ENCODE measurements at places on chromosomes 2 and 18.

DNA sequence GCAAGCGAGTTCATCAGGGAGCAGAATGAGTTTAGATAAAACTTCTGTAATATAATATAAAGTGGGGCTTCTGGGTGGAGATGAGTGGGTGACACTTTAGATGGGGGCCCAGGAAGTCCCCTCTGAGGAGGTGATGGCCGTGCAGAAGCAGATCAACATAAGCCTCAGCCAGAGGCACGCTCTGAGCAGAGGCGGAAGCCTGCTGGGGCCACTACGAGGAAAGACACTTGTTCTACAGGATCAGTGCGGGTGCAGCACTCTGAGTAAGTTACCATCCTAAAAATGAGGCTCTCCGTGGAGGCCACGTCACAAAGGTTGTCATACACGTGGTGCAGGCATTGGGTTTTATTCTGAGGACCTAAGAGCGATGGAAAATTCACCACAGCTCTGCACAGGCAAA, 22.3 kb downstream of the TMEM18 start:
- no peak for DNase-seq

DNA sequence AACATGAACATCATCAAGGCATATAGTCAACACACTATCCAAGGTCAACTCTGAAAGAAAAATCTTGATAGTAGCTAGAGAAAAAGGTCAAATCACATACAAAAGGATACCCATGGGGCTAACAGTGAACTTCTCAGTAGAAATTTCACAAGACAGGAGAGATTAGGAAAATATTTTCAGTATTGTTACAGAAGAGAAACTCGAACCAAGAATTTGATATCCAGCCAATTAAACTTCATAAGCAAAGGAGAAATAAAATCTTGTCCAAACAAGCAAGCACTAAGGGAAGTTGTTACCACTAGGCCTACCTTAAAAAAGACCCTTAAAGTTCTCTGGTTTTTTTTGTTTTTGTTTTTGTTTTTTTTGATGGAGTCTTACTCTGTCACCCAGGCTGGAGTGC, 242.5 kb downstream of the EXOC6B start:
- no peak for DNase-seq

DNA sequence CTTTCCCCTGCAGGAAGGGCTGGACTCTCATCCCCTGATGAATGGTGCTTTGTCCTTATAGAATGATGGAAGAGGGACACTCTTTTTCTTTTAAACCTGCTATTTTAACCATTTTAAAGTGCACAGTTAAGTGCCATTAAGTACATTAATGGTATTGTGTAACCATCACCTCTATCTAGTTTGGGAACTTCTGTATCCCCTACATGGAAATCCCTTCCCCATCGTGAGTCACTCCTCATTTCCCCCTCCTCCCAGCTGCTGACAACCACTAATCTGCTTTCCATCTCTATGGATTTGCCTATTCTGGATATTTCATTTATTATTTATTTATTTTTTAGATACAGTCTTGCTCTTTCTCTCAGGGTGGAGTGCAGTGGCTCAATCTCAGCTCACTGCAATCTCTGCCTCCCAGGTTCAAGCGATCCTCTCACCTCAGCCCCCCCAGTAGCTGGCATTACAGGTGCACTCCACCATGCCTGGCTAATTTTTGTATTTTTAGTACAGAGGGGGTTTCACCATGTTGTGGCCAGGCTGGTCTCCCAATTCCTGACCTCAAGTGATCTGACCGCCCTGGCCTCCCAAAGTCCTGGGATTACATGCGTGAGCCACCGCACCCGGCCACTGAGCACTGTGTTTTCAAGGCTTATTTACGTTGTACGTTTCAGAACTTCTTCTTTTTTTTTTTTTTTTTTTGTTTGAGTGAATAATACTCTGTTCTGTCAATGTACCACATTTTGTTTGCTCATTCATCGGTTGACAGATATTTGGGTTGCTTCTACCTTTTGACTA, 15.8 kb downstream of the DGKD start:
- DNase-seq: no peak

DNA sequence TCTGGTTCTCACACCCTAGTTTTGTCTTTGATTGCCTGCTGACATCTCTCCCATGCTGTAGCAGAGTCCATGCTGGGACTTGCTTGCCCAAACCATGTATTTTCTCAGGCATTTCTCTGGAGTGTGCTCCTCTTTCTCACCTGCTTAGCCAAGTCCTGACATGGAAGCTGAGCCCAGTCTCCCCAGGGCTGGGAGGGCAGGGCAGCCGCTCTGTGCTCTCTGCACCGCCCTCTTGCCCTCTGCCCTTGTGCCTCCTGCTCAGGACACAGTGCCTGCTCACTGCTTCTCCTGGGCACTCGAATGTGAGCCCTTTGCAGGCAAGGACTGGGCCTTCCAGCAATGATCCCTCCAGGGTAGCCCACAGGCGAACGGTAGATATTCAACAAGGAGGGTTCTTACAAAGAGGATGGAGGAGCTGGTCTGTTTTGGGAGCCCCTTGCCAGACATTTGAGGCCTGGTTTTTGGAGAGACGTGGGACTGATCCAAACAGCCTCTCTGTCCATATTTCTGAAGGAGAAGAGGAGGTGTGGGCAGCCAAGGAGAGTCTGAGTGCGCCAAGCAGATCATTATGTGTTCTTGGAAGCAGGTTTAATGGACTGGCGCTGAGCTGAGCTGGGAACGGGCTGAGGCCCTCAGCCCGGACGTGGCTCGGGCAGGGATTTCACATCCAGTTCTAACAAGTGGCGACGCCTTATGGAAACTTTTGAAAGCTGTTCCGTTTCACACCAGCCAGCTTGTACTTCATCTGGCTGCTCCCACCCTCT, 4.0 kb downstream of the SLC14A2 start:
- no peak for DNase-seq

DNA sequence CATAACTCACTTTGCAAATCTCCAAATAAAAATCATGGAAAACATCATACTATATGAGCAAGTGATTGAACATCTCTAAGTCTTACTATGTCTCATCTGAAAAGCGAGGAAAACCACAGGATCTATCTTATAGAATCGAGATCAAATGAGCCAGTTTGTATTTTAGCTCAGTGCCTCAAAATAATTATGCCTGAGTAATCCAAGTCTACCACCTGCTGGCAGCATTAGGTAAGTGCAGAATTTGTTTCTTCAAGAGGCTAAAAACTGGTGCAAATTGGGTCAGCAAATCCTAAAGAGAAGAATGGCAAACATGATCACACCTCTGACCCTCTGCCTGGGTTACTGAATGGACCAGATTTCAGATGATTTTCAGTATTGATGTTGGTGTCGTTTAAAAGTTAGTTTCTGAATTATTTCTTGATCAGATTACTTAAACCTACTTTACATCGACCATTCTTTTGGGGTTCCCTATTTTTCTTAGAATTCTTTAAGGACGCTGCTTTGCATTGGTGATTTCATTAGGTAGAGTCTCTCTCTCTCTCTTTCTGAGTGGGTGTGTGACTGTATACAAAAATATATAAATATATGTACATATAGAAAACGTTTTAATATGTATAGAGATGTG, 12.7 kb upstream of the FHOD3 start:
- DNase-seq: peak; percentile 68

GRCh38 chr2:136151021-136151971, 33.3 kb upstream of the CXCR4 start:
- DNase-seq: no peak

DNA sequence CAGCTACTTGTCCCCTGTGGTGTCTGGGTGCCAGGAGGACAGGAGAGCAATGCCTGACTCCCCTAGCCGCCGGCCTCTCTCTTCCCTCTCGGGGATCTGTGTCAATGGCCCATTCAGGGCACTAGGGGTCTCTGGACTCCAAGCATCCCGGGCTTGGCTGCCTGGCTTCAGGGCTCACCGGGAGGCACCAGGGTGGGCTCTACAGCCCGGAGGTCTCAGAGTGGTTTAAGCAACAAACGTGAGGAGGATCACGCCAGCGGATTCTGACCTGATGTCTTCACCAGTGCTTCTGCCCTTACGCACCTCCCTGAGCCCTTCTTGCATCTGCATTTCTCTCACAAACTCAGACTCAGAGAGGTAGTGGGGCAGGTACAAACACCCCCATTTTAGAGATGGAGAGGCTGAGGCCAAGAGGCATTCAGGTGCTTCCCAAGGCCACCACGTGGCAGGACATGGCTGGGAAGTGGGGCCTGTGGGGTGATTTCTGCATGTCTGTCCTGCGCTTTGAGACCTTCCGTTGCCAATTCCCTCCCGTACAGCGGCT, 243.0 kb downstream of the CELF4 start:
- DNase-seq: peak; percentile 45

DNA sequence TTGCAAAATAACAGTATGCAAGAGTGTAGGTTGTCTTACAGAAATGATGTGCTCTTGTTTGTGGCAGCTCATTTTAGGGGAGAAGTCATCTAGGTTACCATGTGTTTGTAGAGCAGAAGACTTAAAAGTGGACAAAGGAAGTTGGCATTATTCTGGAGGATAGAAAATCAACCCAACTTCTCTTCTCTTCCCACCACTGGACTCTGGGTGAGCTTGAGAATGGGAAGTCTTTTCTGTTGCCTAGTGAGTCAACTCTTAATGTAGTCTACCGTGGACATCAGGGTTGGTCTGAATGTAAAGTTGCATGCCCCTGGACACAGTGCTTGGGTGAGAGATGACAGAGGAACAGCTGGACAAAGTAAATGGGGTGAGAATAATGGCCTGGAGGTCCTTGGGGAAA, 98.3 kb downstream of the FMNL2 start:
- no peak for DNase-seq

DNA sequence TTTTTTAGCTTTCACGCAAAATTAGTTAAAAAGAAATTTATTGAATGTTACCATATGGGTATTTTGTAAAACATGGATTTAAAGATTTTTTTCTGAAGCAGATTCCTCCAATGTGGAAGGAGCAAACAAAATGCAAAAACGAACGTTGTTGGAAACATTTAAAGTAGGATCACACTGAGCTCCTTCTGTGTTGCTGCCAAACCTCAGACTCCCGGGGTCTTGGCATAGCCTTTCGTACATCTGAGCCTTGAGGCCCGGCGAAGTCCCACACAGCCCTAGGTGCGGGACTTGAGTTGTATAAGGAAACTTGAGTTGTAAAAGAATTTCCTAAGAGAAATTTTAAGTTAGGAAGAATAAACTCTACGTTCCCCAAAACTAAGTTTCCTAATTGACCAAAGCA, 52.0 kb upstream of the CD226 start:
- no peak for DNase-seq

DNA sequence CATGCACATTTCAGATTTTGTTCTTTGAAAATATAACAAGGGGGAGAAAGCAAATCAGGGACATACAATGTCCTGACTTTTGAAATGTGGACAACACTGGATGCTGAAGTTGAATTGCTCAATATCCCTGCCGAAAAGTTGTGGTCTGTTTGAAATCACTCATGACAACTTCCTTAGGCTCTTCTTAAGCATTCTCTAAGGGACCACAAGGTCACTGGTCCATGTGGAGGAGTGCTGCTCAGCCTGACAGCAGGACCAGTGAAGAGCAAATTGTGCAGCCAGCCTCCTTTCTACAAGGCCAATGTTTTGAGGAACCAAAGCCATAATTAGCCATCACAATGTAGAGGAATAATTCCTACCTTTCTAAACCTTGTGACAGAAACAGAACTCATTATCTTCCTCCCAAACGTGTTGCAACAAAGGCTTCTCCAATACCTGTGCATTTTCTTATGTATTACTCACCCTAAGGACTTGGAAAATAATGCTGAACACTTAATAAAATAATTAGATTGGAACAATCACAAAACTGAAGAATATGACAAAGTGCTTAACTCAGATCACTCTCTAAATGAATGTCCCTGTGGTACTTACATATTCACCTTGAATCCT, 1477.6 kb upstream of the NXPH2 start:
- no peak for DNase-seq

DNA sequence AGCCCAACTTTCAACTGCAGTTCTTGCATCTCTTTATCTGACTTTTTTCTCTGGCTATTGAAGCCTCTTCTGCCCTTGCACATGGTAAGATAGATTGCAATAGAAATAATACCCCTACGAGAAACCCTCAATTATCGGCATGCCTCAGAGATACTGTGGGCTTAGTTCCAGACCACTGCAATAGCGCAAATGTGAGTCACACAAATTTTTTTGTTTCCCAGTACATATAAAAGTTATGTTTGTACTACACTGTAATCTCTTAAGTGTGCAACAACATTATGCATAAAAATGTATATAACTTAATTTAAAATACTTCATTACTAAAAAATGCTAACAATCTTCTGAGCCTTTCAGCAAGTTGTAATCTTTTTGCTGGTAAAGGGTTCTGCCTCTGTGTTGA, 124.7 kb downstream of the PDE1A start:
- DNase-seq: no peak

GRCh38 chr18:68874361-68874760, 76.5 kb downstream of the CCDC102B start:
- no peak for DNase-seq

DNA sequence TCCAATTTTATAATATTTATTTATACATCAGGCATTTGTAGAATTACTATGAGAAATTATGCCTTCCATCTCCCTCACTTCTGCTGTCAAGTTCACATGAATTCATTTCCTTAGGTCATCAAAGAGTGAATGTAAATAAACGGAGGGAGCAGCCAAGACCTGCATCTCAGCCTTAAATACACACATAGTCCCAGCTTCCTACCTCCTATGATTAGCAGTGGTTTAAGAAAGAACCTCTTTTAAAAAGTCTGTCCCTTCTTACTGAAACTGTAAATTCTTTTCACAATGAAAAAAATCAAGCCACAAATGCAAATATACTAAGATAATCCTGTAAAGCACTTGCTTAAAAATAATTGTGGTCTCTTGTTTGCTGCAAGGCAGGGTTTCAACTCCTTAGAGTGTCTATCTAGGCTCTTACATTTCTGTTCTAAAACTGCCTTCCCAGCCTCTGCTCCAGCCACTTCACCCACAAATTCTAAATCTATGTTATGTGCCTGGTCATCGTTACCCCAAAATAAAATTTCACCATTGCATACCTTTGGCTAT, 532.7 kb upstream of the FSHR start:
- no peak for DNase-seq

- no peak for DNase-seq
Measured at GRCh38 chr2:140178234-140178633, 1398.0 kb upstream of the NXPH2 start.

DNA sequence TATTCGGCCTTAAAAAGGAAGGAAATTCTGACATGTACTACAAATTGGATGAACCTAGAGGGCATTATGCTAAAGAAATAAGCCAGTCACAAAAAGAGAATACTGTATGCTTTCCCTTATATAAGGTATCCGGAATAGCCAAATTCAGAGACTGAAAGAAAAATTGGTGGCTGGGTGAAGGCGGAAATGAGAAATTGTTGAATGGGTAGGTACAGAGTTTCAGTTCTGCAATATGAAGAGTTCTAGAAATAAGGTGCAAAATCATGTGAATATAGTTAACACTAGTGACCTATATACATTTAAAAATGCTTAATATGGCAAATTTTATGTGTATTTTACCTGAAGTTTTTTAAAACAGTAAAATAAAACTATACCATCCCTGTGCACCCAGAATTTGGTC, 43.1 kb downstream of the RMP24 start:
- DNase-seq: no peak

GRCh38 chr18:63306819-63307550, 12.6 kb downstream of the BCL2 start:
- no peak for DNase-seq

DNA sequence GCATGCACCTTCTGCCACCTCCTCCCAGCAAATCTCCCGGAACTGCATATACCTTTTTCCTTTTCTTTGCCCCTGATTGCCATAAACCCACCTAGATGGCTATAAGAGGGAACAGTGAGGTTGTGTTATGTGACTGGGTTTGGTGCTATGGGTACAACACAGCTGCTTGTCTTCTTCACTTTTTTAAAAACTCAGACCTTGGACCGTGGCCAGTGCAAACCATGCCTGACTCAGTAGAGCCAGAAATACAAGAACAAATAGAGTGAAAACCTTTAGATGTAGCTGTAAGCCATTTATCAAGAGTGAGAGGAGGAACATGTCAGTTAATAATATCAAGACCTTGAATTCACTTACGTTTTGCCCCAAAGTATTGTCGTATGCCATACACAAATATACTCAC, 267.4 kb upstream of the CHAC2 start:
- DNase-seq: peak; percentile 84
